GM23248 (cell line): ENCODE measurements at places on chromosomes 7 and 10. TPM values are rescaled to one million over a fixed set of nuclear protein-coding genes. Genes with fewer than 3 reads are reported as not detected.

DNA sequence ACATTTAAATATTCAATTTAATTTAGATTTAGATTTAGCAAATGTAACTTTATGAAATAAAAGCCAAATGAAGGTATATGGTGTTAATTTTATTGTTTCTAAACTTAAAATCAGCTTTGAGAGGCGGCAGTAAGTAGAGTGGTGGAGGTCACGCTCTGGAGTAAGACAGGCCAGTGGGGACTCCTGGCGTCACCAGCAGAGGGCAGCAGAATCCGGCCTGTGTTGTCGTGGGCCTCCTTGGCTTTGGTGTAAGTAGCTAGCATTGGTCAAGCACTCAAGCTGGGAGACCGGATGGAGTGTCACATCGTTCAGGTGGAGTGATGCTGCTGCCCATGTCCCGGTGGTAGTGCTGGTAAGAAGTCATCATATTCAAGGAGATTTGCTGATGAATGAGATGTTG lies 98.7 kb upstream of the DNAJB6 start:
- no peak for DNase-seq

GRCh38 chr10:43053825-43054224 lies 23.0 kb upstream of the RET start:
- no peak for DNase-seq

Gene SRRM3
- total RNA-seq, result 0.65 TPM in 1 of 2 replicates, not detected in the other

Gene CUBN
- total RNA-seq, result 0.65 and 2.8 TPM in 2 replicates

Gene GIMAP8
- not detected in 2 replicates for total RNA-seq
